ENCODE measurements at places on chromosomes 2 and 18.

- ATAC-seq = no peak
These were observed 18.2 kb downstream of the ACSL3 start for GRCh38 chr2:222878877-222879603.

DNA sequence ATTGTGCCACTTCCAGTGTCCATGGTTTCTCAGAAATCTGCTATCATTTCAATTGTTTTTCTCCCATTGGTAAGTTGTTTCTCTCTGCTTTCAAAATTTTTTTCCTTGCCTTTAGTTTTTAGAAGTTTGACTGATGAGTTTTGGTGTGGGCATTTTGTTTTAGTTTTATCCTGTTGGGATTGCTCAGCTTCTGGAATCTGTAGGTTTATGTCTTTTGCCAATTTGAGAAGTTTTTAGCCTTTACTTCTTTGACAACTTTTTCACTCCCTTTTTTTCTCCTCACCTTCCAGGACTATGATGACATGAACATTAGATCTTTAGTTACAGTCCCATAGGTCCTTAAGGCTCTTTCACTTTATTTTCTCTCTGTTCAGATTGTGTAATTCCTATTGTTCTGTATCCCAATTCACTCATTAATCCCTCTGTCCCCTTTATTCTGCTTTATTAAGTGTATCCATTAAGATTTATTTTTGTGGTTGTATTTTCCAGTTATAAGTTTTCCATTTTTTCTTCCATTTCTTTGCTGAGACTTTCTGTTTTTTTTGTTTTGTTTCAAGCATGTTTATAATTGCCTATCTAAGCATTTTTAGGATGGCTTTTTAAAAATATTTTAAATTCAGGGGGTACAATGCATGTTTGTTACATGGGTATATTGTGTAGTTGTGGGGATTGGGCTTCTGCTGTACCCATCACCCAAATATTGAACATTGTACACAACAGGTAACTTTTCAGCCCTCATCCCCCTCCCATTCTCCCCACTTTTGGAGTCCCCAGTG, 17.9 kb downstream of the MFSD6 start:
- no peak for ATAC-seq

GRCh38 chr18:48641981-48642380, 103.2 kb downstream of the CTIF start:
- ATAC-seq = no peak

GRCh38 chr2:23375448-23375847, 9.5 kb upstream of the KLHL29 start:
- ATAC-seq = no peak

- no peak for ATAC-seq
These were observed 122.7 kb downstream of the GULP1 start for GRCh38 chr2:188414411-188414810.

DNA sequence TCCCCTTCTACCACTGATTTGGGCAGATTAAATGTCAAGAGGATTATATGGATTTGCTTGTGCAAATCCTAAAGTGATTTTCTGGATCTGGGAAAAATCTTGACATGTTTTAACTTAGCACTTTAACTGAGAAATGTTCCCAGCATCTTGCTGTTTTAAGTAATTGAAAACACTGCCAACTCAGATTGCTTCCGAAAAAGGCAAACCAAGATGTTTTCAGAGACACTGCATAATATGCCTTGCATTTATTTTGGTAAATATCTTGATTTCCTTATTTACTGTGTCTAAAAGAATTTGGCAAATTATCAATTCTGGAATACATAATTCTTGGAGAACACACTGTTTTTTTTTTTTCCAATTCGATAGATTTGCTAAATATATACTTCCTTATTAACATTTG, 385.0 kb upstream of the FAM98A start:
- ATAC-seq = no peak

Data from activated CD4-positive, CD25-positive, alpha-beta regulatory T cell treated with anti-CD3 and anti-CD28 coated beads, Interleukin-2, amount 50 U/mL, for 24 hours (primary cell).